ENCODE measurements at places on chromosomes 12 and 14.

- no peak for DNase-seq
Measured at GRCh38 chr14:100445436-100446088, 122.4 kb downstream of the SLC25A47 start.

DNA sequence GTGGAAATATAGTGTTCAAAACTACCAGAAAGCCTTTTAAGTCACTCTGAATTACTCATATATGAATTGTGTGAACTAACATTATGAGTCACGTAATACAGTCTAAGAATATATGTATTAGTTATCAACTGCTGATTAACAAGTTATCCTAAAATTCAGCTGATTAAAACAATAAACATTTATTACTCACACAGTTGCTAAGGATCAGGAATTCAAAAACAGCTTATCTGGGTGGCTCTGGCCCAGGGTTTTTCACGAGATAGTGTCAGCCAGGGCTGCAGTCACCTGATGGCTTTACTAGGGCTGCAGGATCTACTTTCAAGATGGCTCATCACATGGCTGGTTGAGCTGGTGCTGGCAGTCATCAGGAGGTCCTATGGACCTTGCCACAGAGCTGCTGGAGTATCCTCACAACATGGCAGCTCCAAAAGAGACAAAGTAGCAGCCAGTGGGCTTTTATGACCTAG is 36.5 kb downstream of the CORO1C start:
- DNase-seq, result peak; percentile 30

DNA sequence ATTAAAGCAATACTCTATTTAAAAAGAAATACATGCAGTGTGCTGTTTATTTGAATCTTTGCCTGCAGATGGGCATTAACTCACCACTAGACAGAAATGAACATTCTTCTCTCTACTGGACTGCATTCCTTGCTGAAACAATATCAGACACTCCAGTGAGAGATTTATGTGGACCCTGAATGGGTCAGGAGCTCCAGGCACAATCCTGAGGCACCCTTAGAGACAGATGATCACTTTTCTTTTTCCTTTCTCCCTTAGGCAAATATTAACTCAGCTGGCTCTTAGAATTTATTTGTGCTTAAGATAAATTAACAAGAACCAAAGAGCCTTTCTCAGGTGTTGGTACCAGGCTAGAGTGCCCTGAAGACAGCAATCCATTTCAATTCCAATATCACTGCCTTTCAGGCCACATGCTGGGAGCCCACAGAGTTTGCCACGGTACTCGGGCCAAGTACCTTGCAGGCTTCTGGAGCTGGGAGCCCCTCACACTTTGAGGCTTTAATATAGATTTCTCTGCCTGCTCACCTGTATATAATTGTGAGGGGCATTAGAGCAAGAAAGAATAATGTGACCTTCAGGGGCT is 173.0 kb downstream of the EMP1 start:
- no peak for DNase-seq

GRCh38 chr14:33908540-33909223 is 42.2 kb downstream of the EGLN3 start:
- no peak for DNase-seq

DNA sequence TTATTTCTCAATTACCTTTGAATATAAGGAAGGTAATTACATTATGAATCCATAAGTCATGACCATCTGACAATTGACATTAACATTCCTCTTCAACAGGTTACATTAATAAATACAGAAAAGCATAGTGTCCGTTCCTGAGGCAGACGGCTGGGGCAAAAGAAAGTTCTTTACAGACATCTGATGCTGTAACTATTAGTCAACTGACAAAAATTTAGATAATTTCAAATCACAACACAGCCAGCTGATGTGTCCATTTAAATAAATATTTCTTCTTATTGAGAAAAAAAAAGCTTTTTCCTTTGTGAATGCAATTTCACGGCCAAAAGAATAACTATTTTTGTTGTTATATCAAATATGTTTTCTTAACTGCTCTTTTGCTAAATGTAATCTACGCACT is 9.2 kb upstream of the PYROXD1 start:
- DNase-seq, result no peak

DNA sequence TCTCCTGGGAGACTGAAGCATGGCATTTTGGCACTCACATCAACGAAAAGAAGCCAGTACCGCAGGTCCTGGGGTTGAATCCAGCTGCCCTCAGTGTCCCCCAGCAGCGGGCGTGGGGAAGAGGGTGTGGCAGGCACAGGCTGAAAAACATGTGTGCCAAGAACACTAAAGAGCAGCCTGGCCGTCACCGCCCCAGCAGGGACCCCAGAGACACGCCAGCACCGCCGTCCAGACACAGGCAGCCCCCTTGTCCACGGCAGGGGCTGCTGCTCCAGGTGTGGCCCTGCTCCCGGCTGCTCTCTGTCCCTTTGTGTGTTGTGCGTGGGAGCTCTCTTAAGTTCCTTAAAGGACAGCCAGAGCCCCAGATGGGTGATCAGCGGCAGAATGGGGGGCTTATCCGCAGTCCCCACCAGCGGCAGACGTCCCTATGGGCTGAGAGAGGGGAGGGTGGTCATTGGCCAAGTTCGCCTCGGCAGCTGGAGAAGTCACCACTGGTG is 556 bp downstream of the PHETA1 start:
- no peak for DNase-seq

DNA sequence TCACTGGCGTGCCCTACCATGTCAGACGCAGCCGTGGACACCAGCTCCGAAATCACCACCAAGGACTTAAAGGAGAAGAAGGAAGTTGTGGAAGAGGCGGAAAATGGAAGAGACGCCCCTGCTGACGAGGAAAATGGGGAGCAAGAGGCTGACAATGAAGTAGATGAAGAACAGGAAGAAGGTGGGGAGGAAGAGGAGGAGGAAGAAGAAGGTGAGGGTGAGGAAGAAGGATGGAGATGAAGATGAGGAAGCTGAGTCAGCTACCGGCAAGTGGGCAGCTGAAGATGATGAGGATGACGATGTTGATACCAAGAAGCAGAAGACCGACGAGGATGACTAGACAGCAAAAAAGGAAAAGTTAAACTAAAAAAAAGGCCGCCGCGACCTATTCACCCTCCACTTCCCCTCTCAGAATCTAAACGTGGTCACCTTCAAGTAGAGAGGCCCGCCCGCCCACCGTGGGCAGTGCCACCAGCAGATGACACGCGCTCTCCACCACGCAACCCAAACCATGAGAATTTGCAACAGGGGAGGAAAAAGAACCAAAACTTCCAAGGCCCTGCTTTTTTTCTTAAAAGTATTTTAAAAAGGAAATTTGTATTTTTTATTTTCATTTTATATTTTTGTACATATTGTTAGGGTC is 13.2 kb downstream of the TRIP11 start:
- peak; percentile 4 for DNase-seq

DNA sequence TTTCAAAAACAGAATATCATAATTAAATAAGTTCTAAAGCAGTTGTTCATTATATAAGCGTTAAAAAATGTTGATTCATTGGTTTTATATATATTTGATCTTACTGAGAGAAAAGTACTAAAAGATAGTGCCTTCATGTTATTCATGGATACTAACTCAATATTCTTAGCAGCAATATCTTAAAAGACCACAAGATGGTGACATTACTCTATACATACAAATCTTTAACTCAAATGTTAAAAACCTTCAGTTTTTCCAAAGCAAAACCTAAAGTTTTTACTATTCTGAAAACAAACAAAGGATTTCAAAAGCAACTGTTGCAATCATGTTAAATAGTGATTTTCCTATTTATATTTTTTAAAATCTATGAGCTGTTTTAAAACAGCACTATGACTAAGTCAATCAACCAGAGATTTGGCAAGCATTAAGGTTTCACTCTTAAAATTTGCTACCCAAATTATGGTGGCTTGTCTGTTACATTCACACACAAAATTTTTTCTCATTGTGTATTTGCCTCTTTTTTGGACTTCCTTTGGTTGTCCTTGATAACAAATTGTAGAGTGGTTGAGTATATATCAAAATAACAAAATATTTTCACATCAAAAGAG is 50.1 kb upstream of the RERGL start:
- no peak for DNase-seq

DNA sequence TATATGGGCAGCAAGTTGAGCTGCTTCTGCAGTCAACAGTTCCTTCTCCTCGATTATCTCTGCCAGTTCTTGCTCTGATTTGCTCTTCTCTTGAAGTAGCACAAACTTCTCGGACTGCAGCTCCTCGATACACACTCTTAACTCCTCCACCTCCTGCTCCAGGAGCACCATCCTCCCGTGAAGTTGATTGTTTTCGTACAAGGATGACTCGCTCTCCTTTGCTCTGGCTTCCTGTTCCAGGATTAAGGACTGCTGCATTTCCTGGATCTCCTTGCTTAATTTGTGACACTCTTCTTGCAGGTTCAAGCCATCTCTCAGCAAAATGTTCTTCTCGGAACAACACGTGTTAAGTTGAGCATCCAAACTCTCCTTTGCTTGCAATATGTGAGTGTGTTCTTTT is 56.2 kb upstream of the VPS33A start:
- no peak for DNase-seq

DNA sequence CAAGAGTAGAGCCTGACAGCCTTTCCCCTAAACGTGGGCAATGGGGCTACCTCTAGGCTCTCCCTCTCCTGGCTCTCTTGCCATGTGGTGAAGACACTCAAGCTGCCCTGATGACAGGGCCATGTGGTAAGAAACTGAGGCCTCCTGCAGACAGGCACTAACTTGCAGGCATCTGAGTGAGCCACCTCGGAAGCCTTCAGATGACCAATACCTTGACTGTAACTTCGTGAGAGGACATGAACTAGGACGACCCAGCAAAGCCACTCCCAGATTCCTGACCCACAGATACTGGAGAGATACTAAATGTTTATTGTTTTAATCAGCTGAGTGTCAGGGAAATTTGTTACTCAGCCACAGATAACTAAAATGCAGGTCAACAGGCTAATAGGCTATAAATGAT is 96.4 kb downstream of the EFCAB11 start:
- DNase-seq, result no peak
